ENCODE measurements at places on chromosomes 7 and 10.

- DNase-seq = no peak
These were observed 44.3 kb upstream of the SEMA3E start for GRCh38 chr7:83693256-83693655.

GRCh38 chr7:90749774-90750173 is 153.7 kb downstream of the CDK14 start:
- DNase-seq = no peak

DNA sequence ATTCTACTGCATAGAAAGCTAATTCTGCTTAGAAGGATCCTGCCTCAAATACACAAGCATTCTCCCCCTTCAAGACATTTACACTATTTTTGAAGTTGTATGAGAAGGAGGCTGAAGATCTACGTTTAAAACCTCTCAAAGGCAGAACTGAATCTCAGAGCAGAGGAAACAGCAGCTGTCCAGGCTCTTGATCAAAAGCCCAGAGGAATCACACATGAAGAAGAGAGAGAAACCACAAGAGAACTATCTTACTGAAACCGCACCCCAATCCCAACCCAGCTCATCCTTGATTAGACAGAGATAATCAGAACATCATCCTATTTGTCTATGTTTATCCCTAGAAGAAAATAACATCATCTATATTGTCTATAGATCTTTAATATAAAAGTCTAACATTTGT is 2.2 kb upstream of the DNAJC1 start:
- no peak for DNase-seq

GRCh38 chr7:128353189-128353588 is 8.3 kb downstream of the PRRT4 start:
- DNase-seq = no peak

- no peak for DNase-seq
These were observed 21.5 kb upstream of the PPP1R17 start for GRCh38 chr7:31665546-31665945.

GRCh38 chr7:24175603-24176002 is 108.4 kb upstream of the NPY start:
- no peak for DNase-seq

- DNase-seq = no peak
These were observed 605 bp downstream of the SUFU start for GRCh38 chr10:102504179-102504975.

- DNase-seq = no peak
These were observed 282.3 kb downstream of the TWIST1 start for GRCh38 chr7:18835001-18835690.

- DNase-seq = no peak
These were observed 28.9 kb downstream of the LRRC27 start for GRCh38 chr10:132360766-132361447.

DNA sequence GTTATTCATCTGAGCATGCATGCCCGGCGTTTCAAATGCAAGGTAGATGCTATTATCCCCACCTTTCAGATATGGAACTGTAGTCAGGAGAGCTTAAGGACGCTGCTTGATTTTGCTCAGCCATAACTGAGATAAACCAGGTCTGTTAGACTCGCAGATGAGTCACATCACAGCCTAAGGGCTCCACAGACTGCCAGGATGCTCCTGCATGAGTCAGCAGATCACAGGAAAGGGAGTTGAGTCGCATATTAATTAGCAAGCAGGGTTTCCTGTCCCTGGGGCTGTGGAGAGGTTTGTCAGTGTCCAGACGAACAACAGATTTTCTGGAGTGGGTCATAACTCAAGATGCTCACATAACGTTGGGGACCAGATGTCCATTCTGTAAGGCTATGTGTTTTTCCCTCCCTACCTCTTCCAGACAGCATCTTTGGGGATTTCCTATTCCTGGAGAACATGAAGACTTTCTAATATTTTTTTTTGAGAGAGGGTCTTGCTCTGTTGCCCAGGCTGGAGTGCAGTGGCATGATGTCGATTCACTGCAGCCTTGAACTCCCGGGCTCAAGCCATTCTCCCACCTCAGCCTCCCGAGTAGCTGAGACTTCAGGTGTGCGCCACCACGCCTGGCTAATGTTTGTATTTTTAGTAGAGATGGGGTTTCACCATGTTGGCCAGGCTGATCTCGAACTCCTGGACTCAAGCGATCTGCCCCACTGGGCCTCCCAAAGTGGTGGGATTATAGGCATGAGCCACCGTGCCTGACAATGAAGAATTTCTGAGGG is 36.7 kb downstream of the PFKFB3 start:
- peak; percentile 53 for DNase-seq

- DNase-seq = no peak
These were observed 168.4 kb downstream of the SORCS3 start for GRCh38 chr10:104809288-104810090.

DNA sequence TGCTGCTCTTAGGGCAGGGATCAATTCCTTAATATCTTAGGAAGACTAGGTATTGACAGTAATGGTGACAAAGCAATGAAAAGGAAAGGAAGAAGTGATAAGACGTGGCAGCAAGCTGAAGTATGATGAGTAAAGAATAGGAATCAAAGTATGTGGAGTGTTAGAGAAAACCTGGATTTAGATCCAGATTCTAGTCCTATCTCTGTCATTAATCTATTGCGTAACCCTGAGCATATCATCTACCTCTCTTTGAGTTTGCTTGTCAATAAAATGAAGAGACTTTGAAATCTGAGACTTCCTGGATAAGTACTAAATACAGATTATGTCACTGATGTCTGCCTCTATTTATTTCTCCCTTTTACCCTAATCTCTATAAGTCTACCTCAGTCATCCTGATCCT is 89.2 kb downstream of the PTEN start:
- DNase-seq = no peak

DNA sequence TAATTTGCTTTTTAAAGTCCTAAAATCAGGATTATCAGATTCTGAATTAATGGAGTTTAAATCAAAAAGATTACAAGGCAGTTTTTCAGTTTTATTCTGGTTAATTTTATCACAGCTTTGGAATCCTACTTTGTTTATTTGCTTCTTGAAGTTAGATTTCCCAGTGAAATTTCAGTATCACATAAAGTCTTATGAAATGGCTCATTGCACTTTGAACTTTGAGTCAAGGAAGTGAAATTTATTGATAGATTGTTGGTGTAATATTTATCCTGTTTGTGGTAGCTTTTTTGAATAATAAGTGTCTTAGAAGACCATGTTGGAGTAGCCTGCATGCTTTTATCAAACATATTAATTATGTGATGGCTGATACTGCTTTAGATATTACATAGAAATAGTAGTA is 92.6 kb downstream of the PTEN start:
- DNase-seq = no peak

- DNase-seq = no peak
These were observed 289.0 kb downstream of the SNX13 start for GRCh38 chr7:17651341-17651740.

DNA sequence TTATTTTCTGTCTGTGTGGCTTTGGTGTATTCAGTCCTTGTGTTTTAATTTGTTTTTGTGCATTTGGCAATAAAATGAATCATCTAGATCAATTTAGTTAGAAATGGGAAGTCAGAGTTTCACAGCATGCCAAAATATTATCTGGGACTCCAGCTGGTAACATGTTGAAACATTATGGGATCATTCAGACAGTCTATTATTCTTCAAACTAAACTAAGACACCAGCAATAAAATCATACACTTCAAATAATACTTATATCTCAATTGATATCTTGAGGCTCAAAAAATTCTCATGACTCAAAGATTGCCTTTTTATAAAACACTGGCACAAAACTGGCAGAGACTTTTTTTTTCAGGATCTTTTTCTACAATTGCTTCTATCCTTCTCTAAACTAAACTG is 5.8 kb upstream of the RP9 start:
- DNase-seq = no peak

DNA sequence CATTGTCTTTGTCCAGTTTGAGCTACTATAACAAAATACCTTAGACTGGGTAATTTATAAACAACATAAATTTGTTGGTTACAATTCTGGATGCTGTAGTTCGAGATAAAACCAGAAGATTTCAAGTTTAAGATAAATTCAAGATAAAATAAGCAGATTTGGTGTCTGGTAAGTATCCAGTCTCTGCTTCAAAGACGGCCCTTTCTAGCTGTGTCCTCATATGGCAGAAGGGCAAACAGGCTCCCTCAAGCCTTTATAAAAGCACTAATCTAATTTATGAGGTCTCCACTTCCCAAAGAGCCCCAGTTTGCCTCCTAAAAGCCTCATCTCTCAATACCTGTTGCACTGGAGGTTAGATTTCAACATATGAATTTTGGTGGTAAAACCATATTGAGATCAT is 31.1 kb upstream of the SGCE start:
- DNase-seq = no peak

DNA sequence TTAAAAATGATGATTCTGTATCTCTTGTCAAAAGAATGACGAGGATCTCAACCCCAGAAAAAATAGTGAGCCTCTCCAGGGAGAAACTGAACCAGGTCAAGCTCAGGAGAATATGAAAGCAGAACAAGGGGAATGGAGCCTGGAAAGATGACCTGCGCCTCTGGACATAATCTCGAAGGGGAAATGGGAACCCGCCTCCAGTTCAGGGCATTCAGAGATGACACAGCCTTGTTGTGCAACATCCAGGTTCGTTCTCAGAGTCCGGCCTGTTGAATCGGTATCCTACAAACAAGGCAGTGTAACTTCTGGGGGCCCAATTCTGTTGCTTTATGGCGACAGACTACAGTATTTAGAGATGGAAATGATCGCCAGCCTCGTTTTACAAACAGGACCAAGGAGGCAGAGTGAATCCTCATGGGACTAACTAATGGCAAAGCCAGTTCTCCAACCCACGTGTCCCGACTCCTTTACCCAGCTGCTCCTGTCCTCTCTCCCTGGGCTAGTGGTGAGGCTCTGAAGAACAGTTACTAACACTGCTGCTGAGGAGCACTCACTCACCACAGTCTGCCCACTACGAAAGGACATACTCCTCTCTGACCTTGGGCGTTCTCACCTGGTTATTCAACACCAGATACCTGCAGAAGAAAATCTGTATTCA is 67.6 kb downstream of the JAZF1 start:
- no peak for DNase-seq

DNA sequence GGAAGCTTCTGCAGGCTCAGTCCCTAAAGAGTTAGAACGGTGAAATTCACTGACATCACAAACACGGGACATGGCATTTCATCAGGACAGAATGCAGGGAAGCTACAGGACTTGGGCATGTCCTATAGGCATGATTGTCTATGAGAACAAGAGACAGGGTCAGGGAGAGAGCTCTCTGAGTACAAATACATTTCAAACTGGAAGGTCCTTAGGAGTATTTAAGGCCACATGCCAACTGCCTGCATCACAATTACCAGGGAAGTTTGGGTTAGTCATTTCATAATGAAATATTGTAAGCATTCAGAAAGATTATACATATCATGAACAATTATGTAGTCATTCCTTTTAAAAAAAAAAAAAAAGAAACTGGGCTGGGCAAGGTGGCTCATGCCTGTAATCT is 71.3 kb downstream of the CREB3L2 start:
- DNase-seq = no peak

DNA sequence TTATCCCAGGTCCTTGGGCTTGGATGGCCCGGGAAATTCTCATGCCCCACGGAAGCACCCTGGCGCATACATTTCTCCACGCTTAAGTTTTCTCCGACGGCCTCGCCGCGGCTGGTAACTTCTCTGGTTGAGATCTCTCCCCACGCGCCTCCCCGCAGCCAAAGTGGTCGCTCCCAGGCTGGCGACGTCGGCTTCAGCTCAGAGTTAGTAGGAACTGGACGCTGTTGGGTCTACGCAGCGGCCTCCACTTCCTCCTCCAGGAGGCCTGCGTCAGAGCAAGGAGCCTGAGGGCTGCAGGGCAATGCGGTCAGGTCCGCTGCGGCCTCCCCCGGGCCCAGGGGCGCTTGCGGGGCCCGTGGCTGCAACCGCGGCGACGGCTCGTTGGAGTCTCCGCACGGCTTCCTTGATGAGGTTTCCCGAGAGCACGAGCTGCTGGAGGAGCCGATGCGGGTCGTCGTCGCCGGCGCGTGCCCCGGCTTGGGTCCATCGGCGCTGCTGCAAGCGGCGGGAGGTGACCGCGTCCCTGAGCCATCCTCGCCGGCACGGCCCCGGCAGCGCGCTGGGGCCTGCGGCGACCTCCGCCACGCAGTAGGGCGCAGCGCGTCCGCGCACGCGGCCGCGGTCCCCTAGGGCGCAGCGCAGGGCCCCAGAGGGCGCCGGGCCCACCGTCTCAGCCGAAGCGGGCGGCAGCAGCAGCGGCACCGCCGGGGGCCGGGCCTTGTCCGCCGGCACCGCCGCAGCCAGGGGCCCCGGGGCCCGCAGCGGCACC is 744 bp downstream of the FRAT2 start:
- no peak for DNase-seq

DNA sequence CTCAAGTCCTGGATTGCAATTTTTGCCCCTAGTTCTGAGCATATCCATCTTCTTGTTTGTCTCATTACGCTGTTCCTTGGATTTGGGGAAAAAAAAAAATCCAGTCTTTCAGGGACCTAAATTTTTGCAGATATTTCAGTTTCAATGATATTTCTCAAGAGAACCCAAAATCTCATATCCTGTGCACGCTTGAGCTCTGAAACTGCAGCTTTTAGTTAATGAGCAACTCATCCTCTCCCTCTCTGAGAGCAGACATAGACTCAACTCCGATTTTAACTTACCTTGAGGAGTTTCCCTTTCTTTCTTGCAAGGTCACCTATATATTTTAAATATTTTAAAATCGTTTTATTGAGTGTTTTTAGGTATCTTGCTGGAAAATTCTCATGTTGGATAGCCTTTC is 200.3 kb downstream of the GALNT17 start:
- no peak for DNase-seq

DNA sequence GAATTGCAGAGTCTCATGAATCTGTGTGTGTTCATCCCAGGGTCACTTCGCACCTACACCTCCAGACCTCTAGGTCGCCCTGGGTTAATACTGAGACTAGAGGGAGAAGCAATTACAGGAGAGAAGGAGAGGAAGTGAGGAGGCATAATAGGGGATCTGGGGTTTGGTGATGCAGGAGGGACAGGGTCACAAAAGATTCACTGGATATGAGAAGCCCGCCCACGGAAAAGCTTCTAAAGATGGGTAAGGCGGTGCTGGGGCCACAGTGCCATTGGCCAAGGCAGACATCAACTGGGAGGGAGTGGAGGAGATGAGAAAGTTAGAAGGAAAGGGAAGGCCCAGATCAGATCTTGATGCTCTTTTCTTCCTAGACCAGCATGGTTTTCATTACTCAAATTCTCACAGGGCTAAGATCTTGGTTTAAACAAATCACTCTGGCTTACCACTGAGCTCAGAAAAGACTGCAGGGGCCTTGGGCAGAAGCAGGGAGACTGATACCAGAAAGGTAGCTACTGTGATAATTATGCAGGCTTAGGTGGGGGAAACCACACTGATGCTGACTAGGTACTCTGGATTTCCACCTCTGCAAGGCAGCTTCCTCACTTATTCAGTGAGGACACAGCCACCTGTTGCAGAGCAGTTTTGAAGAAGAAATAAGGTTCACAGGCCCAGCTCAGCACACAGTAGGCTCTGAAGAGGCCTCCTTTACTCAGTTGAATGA is 17.4 kb upstream of the ZNF273 start:
- no peak for DNase-seq

All from activated CD4-positive, alpha-beta T cell treated with anti-CD3 and anti-CD28 coated beads for 1 hour (primary cell).